ENCODE measurements at places on chromosomes 7 and 10.

GRCh38 chr7:82745820-82746219, 302.2 kb upstream of the CACNA2D1 start:
- no peak for DNase-seq

- DNase-seq = peak; percentile 68
Measured at GRCh38 chr7:34091321-34091917, 186.1 kb downstream of the BMPER start.

DNA sequence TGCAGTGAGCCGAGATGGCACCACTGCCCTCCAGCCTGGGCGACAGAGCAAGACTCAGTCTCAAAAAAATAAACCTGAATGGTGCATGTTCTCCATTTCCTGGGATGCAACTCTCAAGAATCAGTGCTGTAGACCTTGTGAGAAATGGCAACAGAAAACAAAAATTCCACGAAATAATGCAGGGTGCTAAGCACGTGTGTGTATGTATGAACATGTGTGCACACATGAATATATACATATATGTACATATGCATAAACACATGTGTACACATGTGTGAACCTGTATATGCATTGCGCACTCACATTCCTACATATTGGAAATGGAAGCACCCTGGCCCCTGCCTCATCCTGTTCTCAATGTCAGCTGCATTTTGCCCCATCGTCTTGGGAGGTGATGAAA, 548.5 kb downstream of the TCERG1L start:
- no peak for DNase-seq

- no peak for DNase-seq
Measured at GRCh38 chr7:11701829-11702560, 130.0 kb downstream of the THSD7A start.

- no peak for DNase-seq
Measured at GRCh38 chr10:69364232-69364940, 52.3 kb downstream of the TACR2 start.

GRCh38 chr10:75982611-75983369, 551.4 kb downstream of the LRMDA start:
- no peak for DNase-seq

Measured in ACHN (cell line).